ENCODE measurements at places on chromosomes 11 and 22.

DNA sequence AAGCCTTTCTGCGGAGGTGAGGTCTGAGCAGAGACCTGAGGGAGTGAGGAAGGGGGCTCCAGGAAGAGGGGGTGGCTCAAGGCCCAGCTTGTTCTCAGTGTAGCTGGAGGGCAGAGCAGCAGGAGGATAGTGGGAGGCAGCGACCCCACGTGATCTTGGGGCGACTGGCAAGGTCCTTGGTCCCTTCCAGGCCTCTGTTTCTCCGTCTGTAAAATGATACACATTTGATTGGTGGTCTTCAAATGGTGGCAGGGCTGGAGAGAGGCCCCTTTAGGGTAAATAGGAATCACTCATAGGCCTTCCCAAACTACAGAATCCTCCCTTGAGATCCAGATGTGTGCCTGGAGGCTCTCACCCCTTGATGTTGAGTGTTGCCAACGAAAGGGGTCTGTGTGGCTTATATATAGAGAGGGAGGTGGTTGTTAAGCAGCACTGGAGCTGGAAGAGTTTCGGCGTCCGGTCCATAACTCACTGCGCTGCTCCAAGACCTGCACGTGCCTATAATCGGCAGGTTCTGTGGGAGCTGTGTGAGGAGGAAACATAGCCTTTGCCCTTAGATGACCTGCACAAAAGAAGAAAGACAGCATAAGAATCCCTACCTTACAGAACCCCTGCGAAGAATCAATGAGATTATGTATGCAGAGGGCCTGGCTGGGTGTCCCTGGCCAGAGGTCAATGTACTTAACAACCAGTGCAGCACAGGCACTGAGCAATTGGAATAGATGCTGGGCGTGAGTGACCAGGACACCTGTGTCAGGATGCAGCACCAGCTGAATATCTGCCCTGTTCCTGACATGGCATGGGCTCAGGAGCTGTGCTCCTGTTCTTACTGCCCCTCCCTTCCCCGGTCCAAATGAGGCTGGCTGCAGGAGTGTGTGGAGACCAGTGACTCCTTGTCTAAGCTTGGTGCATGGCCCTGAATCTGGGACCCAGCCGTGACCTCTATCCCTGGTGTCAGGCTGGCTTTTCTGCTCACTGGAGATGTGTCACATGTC is 28.7 kb downstream of the OTOG start:
- DNase-seq: no peak

- DNase-seq: no peak
These were observed 30.7 kb downstream of the FAM168A start for GRCh38 chr11:73566977-73567755.

DNA sequence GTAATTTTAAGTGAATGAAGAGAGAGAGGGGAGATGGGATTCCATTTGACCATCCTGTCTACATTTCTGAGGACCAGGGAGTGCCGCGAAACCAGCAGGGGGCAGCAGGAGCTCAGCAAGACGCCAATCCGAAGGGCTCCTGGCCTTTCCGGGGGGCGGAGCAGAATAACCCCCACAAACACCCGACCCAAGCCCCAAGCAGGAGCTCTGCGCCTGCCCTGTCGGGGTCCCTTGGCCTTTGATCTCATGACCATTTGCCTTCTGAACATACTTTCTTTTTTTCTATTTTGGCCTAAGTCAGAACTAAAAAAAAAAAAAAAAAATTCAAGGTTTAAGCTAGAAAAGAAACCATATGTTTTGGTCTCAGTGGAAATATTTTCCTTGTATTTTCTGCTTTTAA is 21.9 kb upstream of the SCN2B start:
- peak; percentile 77 for DNase-seq

DNA sequence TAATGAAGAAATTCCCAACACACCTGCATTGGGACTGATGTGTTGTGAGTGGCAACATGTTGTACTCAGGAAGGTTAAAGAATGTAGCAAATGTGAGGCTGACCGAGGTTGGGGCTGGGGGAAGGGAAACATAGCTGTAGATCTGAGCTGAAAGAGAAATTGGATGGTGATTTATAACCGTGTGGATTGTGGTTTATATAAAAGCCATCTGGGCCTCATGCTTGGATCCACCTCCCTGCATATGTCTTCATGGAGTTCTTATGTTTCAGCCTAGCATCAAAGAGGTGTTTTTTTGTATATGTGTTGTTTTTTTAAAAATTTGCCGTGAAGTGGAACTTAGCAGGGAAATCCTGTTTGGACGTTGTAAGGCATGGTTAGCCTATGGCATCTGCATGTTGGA is 141.3 kb downstream of the NAV2 start:
- DNase-seq: no peak

DNA sequence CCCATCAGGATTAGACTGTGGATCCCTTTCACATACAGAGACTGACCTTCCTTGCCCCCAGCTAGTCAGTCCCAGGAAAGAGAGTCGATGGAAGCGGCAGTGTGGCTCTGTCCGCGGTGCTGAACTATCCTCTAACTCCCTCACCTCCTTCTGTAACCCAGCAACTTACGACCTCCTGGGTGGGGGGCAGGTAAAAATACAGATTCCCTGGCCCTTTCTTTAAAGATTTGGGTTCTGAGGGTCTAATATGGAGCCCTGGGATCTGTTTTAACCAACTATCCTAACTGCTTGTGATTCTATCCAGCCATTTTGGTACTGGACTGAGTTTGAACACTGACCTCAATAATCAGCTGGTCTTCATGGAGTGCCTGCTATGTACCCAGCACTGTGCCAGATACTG is 23.2 kb downstream of the MFNG start:
- no peak for DNase-seq

GRCh38 chr11:126718276-126718675 is 282.3 kb downstream of the KIRREL3 start:
- DNase-seq: peak; percentile 41

DNA sequence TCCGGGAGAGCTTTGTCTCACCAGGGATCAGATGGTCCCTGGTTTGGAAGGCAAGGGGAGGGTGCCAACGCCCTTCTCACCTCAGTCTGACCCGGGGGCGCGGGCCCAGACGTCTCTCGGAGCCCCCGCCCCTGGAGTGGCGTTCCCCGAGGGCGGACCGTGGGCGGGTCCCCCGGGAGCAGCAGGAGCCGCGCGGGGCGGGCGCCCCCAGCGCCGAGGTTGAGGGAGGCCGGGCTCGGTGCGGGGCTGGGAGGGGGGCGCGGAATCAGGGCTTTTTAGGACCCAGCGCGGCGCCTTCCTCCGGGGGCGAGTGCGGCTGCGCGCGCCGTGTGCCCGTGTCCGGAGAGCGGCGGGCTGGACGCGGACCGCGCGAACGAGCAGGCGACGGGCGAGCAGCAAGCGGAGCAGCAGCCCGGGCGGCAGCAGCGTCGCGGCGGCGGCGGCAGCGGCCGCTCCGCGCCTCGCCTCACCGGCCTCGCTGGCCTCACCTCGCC is at the start of gene KCNC1:
KCNC1 (plus strand) TSS at position 364 of the 494 bp plus-strand sequence. CDS start 1,222 bp downstream, outside the sequence.
- peak; percentile 85 for DNase-seq

DNA sequence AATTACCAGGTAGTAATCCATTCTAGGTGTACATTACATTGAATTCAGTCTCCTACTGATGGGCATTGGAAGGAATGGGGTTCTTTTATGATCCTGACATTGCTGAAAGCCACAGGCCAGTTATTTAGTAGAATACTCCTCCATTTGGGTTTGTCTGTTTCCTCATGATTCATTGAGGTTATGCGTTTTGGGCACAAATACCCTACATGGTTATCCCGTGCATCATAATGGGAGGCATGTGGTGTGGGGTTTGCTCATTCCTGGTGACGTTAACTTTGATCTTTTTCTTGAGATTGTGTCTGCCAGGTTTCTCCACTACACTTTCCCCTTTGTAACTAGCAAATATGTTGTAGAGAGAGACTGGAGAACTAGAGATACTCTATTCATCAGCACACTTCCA is 5.5 kb downstream of the FOLR3 start:
- DNase-seq: peak; percentile 80

DNA sequence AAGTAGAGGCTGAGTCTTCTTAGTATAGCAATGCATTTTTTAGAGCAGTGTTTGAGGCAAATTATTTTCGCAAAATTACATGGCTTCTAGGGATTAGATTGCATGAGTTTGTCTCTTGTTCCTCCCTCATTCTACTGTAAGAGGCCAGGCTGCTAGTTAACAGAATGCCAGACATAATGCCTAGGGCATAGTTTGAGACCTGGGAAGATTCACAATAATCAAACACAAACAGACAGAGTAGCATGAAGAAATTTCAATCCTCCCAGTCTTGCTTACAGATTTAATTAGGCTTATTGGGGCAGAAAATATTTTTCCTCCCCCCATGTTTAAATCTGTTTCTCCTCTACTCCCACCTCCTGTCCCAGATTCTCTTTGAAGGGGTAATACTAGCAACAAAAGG is 48.3 kb downstream of the ARHGEF12 start:
- DNase-seq: no peak

DNA sequence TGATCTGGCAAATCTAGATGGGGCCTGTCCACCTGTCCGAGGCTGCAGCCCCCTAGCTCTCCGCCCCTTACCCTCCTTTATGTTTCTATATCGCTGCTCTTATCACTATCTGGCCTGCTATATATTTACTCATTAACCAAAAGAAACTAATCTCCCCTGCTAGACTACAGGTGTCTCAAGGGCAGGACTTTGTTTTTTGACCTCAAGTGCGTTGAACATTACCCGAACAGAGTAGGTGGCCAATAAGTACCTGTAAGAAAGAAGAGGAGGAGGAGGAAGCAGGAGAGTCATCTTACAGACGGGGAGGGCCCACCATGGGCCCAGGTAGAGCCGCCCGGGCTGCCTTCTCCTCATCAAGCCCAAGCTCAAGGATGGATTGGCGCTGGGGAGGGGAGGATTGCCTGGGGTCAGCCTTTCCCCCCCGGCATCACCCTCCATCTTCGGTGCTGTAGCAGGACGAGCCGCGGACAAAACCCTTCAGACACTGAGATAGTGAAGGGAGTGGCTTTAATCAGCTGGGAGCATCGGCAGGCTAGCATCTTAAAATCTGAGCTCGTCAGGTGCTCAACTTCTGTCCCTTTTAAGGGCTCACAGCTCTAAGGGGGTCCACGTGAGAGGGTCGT is 1.2 kb upstream of the P2RY6 start:
- no peak for DNase-seq

DNA sequence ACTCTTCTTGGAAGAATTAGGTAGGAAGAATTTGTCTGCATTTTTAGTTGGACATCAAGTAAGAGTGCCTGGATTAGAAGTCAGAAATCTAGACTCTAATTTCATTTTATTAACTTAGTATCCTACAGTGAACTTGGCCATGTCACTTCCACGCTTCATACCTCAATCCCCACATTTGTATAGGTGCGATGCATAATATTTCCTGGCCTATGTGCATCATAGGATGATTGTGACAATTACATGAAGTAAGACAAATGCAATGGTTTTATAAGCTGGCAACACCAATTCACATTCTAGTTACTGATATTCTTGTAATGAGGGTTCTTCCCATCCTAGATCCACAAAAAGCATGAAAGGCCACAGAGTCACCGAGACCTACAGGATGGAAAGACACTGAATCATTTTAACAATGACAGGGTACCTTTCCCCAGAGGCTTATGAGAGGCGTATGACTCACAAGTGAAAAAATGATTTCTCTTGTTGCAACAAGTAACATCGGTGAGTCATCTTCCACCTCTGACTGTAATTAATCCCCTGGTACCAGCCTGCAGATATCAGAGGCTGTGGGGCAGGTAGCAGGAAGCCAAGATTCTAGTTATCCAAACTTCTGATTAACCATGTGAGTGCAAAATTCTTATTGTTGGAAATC is 56.0 kb upstream of the OR5AK2 start:
- no peak for DNase-seq

DNA sequence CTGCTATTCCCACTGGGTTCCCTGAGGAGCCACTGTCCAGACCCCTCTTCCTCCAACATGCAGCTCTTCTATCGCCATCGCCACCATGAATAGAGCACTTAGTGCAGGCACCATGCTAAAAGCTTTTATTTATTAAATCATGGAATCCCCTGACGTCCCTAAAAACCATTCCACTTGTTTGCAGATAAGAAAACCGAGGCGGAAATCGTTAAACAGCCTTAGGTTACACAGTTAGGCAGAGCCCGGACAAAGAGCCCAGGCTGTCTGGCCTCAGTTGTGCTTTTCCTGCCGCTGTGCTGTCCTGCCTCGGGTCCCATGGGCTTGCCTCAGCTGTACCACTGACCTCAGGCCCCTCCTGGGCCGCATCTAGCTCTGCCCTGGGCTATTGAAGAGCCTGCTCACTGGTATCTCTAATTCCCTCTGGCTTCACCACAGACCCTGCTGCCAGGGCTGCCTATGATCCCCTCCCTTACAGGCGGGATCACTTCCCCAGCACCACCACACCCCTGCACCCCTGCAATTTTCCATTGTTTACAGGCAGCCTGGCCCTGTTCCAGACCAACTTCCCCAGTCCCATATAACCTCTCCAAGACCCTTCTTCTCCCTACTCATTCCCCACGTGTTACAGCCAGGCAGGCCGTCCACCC is 13.0 kb upstream of the TUB start:
- no peak for DNase-seq

- DNase-seq: no peak
These were observed 17.5 kb upstream of the ARAP1 start for GRCh38 chr11:72769680-72770079.

DNA sequence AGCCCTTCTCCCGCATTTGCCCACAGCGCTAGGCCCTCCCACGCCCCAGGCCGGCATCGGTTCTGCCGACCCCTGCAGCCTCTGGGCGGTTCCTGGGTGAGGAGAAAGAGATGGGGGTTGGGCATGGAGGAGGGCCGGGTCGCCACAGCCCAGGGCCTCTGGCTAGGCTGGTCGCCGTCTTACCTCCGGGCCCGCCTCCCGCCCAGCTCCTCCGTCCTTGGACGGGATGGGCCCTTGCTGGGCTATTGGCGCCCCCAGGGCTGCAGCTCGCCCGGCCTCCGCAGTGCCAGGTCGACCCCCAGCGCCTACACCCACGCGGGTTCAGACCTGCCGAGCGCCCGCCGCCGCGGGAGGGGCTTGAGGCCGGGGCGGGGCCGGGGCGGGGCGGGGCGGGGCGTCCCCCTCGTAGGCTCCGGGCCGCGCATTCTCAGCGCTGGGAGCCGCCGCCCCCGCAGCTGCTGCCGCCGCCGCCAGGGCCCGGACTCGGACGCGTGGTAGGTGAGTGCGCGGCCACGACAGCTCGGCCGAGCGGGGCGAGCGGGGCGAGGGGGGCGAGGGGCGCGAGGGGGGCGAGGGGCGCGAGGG is at the start of gene CD151:
CD151 (plus strand) TSS at position 424 of the 585 bp plus-strand sequence. CDS start 3,118 bp downstream, outside the sequence.
- DNase-seq: peak; percentile 82

DNA sequence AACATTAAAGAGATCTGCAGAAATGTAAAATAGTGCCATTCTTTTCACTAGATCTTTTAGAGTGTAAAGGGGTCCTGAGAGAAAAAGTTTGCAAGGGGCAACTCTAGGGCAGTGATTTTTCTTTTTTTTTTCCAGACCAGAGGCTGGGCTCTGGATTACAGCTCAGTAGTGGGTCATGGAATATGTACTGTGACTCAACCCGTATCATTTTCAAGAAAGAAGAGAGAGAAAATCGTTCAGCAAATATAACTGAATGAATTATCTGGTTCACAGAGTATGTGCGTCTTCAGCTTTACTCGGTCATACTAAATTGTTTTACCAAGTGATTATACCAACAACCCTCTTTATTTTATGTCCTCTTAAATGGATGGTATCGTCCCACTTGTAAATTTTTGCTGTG is 3.8 kb downstream of the CEP57 start:
- DNase-seq: no peak

- no peak for DNase-seq
These were observed 1.1 kb downstream of the LHFPL7 start for GRCh38 chr22:24945430-24945829.

- DNase-seq: peak; percentile 60
These were observed 217.0 kb downstream of the DYNC2H1 start for GRCh38 chr11:103326070-103326794.

GRCh38 chr11:92480499-92480898 is 255.9 kb downstream of the FAT3 start:
- no peak for DNase-seq
